ENCODE measurements at places on chromosomes 5 and 9. TPM values are rescaled to one million over a fixed set of nuclear protein-coding genes. Genes with fewer than 3 reads are reported as not detected.

The SH3GLB2 gene
- total RNA-seq: 86.2 TPM

The ZDHHC21 gene
- total RNA-seq: 11.8 TPM

The PCDHGA3 gene
- not detected for total RNA-seq

The PIP5K1B gene
- 0.49 TPM for total RNA-seq

The TRIM23 gene
- total RNA-seq: 21.6 TPM

The CTNND2 gene
- 0.15 TPM for total RNA-seq

The CARD9 gene
- 19.9 TPM for total RNA-seq

The RUFY1 gene
- total RNA-seq: 48.0 TPM

The GCNT4 gene
- total RNA-seq: 5.1 TPM

The LOX gene
- not detected for total RNA-seq

- no peak for DNase-seq
Measured at GRCh38 chr5:7419846-7420245, 23.9 kb downstream of the ADCY2 start.

DNA sequence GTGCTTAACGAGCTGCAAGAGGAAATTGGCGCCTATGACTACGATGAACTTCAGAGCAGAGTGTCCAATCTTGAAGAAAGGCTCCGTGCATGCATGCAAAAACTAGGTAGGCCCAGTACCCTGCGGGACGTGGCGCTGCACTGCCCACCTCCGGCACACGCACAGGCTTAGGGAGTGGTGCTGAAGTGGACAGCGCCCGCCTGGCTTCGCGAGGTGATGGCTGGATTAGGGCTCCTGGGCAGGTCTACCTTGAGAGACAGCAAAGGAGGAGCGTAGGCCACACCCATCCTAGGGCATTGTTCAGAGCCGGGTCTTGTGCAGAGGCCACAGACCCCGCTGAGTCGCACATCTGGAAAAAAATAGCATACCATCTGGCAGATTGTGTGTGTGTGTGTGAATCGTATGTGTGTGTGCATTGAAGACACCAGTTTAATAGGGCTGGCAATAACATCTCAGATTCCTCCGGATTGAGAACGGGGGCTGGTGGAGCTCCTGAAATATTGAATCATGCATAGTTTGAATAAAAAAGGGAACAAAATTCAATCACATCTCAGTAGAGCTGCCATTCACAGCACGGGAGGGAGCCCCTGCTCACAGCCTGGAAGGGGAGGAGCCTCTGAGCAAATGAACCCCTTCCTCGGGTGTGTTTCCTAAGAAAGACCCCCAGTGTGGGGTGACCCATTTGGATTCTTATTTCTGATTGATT is 11.1 kb downstream of the OLFM1 start:
- no peak for DNase-seq

DNA sequence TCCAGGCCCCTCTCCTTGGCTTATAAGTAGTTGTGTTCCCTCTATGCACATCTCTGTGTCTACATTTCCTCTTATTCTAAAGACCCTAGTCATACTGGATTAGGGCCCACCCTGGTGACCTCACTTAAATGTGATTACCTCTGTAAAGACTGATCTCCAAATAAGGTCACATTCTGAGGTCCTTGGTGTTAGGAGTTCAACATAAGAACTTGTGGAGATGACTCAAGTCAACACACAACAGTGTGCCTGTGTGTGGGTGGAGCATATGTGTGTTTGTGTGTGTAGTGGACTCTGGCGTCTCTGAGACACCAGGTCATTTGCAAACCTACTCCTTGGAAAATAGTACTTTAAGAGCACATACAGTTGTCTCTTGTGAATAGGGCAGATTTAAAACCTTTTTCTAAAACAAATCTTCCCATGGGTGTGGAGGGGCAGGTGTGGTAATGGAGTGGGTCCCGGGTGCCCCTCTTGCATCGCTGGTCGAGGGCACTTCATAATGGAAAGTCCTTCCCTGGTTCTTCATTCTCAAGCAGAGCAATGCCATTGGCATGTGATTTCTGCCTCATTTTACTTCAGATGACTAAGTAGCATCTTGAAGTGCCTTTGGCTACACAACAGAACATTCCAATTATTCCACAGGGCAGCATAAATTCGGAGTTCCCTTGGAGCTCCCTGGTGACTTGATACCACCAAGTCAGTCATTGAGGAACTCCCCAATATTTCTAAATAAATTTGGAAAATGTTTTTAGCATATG is 84.4 kb downstream of the C9orf152 start:
- no peak for DNase-seq

DNA sequence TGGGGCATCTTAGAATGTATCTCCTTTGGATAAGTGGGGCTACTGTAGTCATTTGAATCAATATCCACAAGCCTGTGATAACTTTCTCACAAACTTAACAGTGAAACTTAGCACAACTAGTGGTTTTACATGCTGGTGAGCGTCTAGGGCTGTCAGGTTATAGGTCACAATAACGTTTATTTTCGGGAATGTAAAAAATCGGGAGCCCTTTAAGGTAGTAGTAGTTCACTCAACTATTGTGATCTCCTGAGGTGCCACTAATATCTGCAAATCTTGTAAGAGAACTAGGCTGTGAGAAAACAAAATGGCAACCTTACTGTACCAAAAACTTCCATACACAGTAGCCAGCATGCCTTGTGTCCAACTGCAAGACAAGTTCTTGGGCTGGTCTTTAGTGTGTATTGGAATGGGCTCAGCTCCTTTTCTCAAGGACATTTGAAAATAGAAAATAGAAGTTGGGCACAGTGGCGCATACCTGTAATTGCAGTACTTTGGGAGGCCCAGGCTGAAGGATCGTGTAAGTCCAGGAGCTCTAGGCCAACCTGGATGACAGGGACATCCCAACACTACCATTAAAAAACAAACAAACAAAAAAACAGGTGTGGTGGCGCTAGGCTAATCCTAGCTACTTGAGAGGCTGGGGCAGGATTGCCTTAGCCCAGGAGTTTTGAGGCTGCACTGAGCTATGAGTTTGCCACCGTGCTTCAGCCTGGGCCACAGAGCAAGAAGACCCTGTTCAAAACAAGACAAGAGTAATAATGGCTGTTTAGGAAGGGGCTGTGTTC is 5.2 kb upstream of the PKN3 start:
- DNase-seq: no peak

DNA sequence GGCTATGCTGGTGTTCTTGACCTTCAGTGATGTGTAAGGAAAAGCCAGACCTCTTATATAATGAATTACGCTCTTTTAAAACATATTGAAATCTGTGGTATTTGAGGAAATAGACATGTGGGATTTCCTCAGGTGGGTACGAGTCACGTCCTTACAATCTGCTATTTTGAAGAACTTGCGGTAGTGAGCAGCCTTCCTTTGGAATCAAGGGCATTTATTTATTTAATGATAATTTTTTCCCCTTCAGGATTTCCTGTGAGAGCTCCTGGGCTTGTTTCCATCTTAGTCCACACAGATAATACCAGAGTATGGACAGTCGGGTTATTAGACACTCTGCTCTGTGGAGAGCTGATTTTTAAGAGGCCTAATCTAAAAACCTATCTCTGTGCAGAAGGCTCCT is 167.9 kb downstream of the ARHGEF28 start:
- DNase-seq: no peak

GRCh38 chr9:124279531-124280175 is 21.9 kb downstream of the NEK6 start:
- no peak for DNase-seq

GRCh38 chr9:71669284-71669995 is 98.9 kb downstream of the CEMIP2 start:
- no peak for DNase-seq

- DNase-seq: no peak
Measured at GRCh38 chr5:65895891-65896290, 30.5 kb upstream of the ERBIN start.

DNA sequence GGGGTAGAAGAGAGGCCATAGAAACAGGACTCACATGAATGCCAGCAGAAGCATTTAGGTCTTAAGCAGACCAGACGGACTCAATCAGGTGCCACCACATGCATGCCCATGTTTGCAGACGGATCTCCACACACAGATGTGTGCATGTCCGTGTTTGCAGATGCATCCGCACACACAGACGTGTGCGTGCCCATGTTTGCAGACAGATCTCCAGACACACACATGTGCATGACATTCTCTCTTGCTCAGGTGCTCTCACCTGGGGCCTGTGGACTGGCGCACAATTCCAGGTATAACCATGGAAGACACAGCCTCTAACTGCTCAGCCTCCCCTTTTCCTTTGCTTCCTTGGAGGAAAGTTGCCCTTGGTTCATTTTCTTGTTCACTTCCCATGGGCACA is 148.3 kb downstream of the CACNA1B start:
- no peak for DNase-seq

GRCh38 chr9:134164879-134165278 is 515 bp upstream of the RNU6ATAC start:
- DNase-seq: no peak

- DNase-seq: no peak
Measured at GRCh38 chr9:134681061-134681661, 39.6 kb downstream of the COL5A1 start.

DNA sequence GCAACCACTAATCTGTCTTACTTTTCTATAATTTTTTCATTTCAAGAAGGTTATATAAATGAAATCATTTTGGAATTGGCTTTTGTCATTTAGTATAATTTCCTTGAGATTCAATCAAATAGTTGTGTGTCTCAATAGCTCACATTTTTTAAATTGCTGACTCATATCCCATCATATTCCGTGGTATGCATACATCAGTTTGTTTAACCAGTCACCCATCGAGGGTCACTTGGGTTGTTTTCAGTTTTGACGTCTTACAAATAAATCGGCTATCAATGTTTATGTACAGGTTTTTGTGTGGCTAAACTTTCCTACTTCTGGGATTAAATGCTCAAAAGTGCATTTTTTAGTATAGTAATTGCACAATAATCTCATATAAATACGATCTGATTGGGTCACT is 185.5 kb downstream of the TAF11L14 start:
- no peak for DNase-seq

DNA sequence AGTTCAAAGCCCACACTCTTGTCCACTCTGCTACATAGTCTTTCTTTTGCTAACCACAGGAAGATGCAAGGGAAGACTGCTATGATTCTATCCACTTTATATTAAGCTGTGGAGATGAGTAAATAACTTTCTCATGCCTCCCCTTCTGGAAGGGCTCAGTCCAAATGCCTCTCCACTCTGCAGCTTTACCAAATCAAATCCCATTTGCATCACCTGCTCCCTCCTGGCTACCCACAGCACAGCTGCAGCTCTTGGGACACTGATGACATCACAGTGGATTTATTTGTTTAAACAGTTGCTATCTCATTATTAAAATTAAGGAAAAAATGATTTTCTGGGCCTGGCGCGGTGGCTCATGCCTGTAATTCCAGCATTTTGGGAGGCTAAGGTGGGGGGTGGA is 1544.9 kb upstream of the WWC1 start:
- no peak for DNase-seq

- DNase-seq: no peak
Measured at GRCh38 chr9:16112116-16112515, 559.3 kb downstream of the CCDC171 start.

DNA sequence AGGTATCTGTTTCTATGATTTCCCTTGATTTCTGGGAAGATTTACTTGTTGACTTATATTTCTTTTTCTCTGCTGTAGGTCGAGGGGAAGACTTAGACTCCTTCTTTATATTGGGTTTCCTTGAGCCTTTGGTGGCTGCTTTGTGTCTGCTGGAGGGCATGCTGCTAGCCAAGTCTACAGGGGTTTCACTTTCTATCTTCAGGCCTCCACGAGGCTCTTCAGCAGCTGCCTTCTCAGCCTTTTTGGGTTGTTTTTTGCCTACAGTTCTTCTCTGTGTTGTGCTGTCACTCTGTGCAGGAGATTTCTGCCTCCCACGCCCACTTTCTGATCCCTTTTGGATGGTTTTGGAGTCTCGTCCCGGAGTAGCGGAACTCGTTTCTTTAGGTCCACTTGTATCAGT is 23.2 kb downstream of the LEAP2 start:
- DNase-seq: no peak

- no peak for DNase-seq
Measured at GRCh38 chr9:119544492-119544891, 175.3 kb upstream of the BRINP1 start.

DNA sequence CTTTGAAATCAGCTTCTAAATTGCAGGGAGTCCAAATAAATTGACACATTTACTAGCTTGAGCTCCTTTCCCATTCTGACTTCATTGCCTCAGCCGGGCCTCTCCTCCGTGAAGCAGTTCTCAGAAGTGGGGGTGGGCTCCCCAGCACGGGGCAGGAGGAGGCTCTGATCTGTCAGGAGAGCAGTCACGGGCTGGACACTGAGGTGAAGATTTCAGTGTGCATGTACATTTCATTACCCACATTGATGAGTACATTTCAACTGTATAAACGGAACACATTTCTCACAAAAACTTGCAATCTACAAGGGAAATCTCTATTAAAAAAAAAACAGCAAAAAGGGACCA is 195.9 kb downstream of the SEMA6A start:
- DNase-seq: no peak

DNA sequence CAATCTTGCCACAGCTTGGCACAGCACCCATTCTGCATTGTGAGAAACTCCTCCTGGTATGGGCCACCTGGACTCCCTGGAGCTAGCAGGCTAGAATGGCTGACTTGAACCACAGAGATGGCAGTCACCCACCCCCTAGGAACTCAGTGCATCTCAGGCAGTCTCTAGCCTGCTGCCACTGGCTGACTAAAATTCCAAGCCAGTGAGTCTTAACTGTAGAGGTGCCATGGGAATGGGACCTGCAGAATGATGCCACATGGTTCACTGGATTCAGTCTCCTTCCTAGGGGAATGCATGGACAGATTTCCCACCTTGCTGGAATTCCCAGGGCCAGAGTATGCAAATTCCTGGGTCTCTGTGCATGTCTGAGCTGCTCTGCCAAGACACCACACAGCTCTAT is 382.9 kb downstream of the MAN2A1 start:
- DNase-seq: no peak

All from naive thymus-derived CD4-positive, alpha-beta T cell (primary cell).